ENCODE measurements at places on chromosomes 5 and 9.

GRCh38 chr5:72210888-72211678 is 103.8 kb downstream of the MAP1B start:
- DNase-seq: no peak

DNA sequence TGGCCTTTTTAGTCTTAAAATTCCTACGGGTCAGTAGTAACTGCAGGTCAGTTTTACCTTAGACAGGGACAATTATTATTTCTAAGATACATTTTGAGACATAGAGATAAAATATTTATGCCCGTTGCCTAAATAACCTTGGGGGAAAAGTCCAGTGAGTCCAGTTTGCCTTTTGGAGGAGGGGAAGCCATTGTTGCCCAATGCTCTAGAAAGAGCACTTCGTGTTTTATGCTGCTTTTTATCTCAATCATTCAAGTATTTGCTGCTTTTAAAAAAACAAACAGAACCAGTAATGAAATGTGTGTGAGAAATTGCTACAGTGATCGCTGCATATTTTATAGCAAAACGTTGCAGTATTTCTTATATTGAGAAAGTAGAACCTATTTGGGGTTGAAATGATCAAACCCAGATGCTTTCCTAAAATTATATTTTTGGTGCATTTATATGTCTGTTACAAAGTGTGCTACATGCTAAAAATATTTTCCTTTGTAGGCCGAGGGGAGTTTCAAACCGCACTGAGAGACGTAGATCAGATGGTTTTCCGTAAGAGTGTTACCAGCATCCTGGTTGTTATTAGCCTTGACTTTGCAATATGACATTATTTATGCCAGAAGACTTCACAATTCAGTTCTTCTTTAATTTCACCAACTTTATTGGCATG is 266.8 kb downstream of the AOPEP start:
- no peak for DNase-seq

DNA sequence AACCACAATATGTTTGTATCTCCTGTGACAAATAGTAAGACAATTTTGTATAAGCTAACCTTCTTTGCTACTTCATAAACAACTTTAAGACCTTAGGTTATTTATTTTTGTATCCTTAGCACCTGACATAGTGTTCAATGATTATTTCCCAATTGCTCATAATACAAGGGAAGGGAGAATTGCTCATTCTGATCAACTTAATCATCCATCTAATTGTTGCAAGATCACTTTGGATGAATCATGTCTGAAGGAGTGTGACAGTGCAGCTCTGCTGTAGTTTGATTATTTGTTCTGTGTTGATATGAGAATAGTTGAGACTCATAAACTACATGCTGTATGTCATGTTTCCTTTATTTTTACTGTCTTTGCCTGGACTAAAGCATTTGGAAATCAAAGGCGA is 721.3 kb upstream of the SEMA6A start:
- DNase-seq: no peak

DNA sequence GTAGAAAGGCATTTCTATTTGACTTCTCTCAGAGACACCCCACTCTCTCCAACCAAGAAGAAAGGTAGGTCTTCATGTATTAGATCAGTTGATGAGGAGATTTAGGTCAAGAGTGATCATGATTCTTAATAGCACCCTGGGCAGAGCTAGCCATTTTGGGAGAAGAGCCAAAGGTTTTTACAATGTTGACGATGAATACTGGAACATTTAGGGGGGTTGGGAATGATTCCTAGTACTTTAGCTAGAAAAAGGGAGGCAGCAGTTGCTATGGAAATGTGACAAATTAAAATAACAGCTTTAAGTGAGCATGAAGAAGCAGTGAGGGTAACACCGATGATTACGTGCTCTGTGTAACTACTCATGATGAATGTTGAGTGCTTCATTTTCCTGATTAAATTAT is 9.5 kb upstream of the RPS23 start:
- no peak for DNase-seq

DNA sequence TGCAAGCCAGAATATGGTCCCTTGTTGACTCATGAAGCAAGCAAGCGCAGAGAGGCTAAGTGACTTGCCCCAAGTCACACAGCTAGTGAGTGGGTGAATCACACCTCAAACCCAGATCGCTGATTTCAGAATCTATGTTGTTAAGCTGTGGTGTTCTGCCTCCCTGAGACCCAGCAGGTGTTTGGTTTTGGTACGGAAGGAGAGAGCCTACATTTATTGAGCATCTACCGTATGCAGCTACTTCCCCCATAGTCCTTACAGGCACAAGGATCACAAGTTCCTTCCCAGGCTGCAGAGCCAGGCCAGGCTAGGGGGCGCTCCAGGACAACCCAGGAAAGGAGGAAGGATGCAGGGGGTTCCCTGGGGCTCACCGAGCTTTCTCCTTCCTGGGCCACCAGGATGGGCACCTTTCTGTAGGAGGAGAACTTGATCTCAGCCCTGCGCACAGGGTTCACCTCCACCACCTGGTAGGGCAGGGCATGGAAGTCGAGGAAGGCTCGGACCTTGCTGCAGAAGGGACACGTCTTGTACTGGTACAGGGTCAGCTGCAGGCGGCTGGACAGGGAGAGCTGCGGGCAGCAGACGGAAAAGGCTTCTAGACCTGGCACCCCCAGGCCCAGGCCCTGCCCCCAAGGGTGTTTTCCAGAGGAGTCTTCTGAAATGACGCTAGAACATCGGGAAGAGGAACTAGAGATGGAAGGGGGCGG is 2.5 kb downstream of the PTGES2 start:
- DNase-seq: peak; percentile 64

All from activated CD4-positive, alpha-beta T cell treated with anti-CD3 and anti-CD28 coated beads for 48 hours (primary cell).